Right lung (tissue), 10 donors: ENCODE measurements at places on chromosomes 4 and X. TPM values are rescaled to one million over a fixed set of nuclear protein-coding genes. Genes with fewer than 3 reads are reported as not detected.
A peak's percentile ranks its signal among the peaks of the same experiment; 100 is the strongest.

The RNF150 gene
- polyA plus RNA-seq = 12.6 TPM

The TMEM131L gene
- 35.4 TPM for polyA plus RNA-seq

The CNKSR2 gene
- 11.7 TPM for polyA plus RNA-seq

The BEX1 gene
- polyA plus RNA-seq = 10.1 TPM

The ARAP2 gene
- polyA plus RNA-seq = 6.4 TPM

The FAM241A gene
- polyA plus RNA-seq = 2.3 TPM

The LINC00632 gene
- 37.1 TPM for polyA plus RNA-seq

The MAGEA2B gene
- not detected for polyA plus RNA-seq

DNA sequence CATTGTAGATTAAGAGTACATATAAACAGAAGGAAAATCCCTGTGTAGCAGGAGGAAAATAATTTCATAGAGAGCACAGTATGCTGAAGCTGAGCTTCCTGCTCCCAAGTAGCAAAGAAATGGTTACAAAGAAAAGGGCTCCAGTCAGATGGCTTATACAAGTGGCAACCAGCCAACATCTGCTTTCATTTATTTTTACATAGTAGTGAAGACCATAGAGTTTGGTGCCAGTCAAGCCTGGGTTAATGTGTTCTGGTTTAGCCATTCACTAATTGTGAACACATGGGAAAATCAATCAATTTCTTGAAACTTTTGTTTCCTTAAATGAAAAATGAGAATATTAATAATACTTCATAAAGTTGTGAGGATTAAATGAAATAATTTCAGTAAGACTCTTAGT is 111.3 kb upstream of the ELOVL6 start:
- DNase-seq = peak; percentile 15

- DNase-seq = no peak
Observed at GRCh38 chr4:73540826-73541225, 59.3 kb downstream of the AFM start.

DNA sequence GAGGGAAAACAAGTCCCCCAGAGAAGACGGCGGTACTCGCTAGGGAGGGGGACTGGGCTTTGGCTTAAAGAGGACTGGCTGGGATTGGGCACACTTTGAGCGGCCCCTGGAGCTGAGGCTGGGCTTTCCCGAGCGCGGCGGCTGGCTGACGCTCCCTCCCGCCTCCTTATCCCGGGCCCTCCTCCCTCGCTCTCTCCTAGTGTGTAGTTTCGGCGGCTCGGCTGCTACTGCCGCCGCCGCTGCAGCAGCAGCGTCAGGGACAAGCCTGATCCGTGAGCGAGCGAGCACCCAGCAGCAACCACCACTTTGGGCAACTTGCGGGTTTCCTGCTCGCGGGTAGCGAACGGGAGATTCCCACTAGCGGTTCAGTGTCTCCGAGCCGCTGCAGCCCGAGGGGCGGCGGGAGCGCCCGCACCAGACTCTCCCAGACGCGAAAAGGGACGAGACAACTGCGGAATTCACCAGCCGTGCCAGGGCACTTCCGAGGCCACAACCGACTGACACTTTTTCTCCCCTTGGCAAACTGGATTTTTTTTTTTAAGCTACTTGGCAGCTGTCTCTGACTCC is 632 bp upstream of the PCDH7 start:
- DNase-seq = peak; percentile 70

GRCh38 chr4:76192236-76192635 is 21.4 kb downstream of the SCARB2 start:
- DNase-seq = no peak

GRCh38 chr4:27318740-27319139 is 458.1 kb downstream of the STIM2 start:
- no peak for DNase-seq

GRCh38 chr4:83585982-83586508 is 50.1 kb downstream of the GPAT3 start:
- no peak for DNase-seq

DNA sequence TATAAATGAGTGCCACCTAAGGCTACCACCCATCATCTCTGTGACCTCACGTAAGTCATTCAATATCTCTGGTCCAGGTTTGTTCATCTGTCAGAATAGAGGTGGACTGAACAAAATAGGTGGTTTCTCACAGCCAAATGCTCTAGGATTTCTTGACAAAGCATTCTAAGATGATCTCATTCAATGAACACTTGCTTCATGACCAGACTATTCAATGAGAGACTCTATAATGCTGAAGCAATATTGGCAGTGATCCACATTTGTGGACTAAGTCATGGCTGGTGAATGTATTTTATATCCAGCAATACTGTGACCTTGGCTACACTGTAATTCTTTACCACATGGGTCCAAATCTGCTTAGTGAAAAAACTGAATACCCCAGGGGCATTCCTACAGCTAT is 37.9 kb downstream of the LDB2 start:
- no peak for DNase-seq

DNA sequence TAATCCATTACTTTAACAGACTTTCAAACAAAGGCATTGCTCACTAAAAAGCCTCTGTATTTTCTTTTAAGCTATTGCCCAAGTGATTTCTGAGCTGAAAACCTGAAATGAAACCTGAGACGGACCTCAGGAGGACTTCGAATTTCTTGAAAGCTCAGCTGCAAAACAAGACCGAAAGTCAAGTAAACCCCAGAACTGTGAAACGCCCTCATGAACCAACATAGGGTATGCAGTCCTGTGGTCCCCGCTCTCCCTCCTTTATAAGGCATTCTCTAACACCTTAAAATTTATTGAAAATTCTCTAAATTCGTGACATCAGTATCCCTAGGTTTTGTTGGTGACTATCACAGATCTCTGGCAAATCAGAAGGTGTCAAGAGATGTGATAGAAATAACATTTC is 91.8 kb downstream of the SHISA3 start:
- DNase-seq = no peak

DNA sequence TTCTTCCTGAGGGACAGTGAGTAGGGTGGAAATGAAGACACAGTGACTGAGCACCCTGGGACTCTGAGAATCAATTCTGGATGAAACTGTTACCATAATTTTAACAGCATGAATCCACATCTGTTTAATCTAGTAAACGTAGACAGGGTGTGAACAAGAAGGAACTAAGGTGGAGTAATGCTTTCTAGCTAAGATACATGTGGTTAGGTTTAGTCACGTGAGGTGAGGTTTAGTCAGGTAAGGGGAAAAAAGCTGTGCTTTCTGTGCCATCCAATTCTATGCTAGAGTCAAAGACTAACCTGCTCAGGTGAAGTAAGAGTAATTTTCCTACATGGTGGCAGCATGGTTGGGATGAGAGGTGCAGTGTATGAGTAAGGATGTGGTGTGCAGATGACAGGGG is 54.0 kb upstream of the C4orf54 start:
- no peak for DNase-seq

DNA sequence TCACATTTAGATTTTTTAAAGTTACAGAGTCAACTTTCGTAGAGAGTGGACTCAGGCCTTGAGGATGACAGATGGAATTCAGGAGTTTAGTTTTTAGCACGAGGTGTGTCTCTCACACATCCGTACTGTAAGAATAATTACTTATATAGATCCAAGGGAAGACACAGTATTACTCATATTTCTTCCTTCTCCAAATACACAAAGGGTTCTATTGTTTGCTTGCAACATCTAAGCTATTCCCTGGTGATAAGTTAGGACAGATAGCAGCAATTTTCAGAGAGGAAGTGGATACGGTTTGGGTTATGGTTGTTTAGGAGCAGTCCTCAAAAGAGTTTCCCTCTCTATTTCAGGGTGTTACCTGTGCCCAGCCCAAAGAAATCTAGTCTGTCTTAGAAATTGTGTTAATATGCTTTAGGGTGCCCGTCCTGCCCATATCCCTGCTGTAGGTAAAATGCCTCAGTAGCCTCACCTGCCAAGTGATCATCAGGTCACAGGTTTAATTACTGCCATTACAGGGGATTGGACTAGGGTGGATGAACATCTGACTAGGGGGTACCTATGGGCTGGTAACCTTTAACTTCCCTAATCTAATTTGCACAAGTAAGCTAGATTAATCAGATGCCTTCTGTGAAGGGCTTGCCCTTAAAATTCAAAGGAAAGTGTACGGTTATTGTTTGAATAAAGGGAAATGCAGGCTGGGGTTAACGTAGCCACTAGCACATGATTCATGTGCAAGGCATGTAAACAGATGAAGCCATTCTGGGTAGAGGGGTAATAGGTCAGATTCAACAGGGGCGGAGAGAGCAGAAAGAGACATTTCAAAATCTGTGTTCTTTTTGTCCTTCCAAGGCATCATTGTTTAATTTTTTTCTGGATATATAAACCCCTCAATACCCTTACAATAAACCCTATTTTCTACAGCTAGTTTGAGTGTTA is 8.7 kb upstream of the PPP3CA start:
- no peak for DNase-seq

- no peak for DNase-seq
Observed at GRCh38 chrX:136858007-136858756, 22.3 kb downstream of the RBMX start.

- DNase-seq = no peak
Observed at GRCh38 chr4:47747211-47747610, 90.7 kb downstream of the CORIN start.

DNA sequence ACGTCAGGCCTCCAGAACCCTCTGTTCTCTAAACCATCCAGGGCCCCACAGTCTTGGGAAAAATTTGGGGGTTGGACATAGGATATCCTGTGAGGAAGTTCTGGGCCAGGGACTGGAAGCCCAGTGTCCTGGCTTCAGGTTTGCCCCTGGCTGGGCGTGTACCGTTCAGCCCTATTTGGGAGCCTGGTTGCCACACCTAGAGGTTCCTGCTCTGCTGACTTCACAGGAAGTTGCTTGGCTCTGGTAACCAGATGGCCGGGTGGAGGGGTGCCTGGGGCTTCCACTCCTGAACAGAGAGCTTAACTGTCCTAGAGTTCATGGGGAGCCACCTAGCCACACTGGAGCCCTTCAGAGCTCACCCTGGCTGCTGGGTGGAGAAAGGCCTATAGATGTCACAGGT is 1.1 kb downstream of the TAFAZZIN start:
- no peak for DNase-seq

GRCh38 chr4:119906277-119906676 is 160.4 kb downstream of the MAD2L1 start:
- DNase-seq = no peak

DNA sequence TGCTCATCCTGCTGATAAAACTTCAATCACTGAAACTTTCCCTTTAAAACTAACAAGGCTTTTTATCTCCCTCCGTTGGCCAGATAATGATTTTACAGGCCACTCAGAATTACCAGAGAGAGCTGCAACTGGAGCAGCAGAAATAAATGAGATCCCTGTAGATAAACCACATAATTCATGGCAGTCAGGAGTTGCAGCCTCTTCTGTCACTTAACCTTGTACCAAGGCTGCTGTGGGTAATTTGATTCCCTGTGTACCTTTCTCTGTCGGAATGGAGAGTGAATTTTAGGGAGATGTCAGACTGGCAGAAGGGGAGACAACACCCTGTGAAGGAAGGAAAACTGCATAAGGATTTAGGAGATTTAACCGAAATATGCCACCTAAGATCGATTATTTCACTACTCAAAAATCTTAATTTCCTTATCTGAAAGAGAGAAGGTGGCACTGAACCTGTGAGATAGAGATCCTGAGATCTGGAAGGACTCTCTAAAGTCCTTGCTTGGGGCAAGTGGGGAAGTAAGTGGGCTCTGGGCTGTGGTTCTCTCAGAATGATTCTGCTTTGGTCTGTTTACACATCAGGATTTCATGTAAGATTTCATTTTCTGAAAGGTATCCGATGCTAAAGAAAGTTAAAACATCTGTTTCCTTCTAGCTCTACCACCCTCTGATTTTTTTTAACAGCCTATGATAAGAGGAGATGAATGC is 14.3 kb upstream of the TSPAN5 start:
- no peak for DNase-seq

GRCh38 chr4:152166567-152166966 is 369.3 kb downstream of the FBXW7 start:
- DNase-seq = peak; percentile 33

- no peak for DNase-seq
Observed at GRCh38 chr4:30402276-30402675, 317.9 kb upstream of the PCDH7 start.

- no peak for DNase-seq
Observed at GRCh38 chr4:70397580-70397979, at the start of gene OPRPN. TSS of gene OPRPN (plus strand) at chr4:70397940. CDS start at chr4:70399286, 1,346 bp downstream.

DNA sequence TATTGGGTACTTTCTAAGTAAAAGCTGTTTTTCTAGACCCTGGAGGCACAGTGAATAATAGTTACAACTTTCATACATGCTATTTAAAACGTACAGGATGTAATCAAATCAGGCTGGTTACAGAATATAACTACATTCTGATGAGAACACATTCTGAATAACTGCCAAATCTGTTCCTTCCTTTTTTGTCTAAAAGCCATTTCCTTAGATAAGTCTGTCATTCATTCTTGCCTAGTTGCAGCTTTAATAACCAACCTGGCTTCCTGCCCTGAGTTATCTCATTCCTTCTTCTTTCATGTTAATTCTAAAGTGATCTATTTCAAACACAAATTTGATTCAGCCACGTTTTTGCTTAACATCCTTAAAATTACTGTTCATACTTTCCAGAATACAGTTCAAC is 189.7 kb upstream of the ITM2A start:
- no peak for DNase-seq

DNA sequence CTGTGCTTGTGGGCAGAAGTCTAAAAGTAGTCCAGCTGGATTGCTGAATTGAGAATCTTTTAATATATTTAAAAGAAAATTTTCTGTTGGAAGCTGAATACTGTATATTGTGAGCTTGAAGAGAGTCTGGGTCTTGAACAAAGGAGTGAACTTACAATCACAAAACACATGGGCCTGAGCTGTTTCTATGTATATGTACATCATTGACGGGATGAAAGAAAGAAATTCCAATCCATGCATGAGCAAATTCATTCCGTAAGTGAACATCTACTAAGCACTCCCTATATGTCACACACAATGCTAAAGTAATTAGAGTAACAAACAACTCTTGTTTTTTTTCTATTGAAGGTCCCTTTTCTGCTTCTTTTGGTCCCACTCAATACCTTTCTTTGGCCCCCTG is 331.0 kb downstream of the HS3ST1 start:
- DNase-seq = no peak

- no peak for DNase-seq
Observed at GRCh38 chr4:55469979-55470378, 74.2 kb downstream of the TMEM165 start.
